ENCODE measurements at places on chromosomes 2 and 18. TPM values are rescaled to one million over a fixed set of nuclear protein-coding genes. Genes with fewer than 3 reads are reported as not detected.
A peak's percentile ranks its signal among the peaks of the same experiment; 100 is the strongest.

DNA sequence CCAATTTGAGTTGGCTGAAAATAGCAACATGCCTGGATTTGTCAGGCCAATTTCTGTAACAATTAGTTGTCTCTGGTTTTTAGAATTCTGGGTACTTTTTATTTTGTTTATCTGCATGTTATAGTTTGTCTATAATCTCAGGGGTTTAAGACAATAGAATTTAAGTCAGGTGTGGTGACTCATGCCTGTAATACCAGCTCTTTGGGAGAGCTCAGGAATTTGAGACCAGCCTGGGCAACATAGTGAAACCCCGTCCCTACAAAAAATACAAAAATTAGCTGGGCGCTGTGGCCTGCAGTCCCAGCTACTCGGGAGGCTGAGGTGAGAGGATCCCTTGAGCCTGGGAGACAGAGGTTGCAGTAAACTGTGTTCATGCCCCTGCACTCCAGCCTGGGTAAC lies 114.4 kb upstream of the GLS start:
- no peak for DNase-seq

GRCh38 chr18:45373286-45373880 lies 241.9 kb upstream of the SLC14A2 start:
- DNase-seq: no peak

GRCh38 chr2:29249666-29250253 lies 134.5 kb downstream of the CLIP4 start:
- DNase-seq: no peak

The REL gene
- 3.1 TPM for total RNA-seq

GRCh38 chr18:60809937-60810336 lies 437.4 kb upstream of the MC4R start:
- no peak for DNase-seq

DNA sequence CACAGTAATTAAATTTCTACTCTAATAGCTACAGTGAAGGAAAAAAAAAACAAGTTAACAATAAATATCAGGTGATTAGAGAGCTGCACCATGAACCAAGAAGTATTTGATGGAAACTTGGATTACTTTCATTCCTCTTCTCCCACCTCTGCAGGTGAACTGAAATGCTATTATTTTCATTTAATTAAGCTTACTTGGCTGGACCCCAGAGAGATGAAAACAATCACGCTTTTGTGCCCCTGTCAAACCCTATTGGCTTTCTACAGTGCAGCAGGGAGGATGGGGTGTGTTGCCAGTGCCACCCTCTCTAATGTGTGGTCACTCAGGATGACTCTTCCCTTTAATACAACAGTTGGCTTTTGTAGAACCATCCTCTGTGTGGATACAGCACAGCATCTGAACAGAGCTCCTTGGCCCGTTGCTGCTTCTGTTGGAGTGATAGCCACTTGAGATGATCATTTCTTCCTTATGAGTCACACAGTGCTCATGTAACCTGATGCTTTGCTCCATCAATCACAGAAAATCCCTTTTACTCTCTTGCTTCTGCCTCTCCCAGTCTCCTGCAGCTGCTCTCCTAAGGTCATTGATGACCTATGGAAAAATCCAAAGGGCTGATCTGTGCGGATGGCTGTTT lies 5.5 kb upstream of the ARL4C start:
- DNase-seq: peak; percentile 65

- no peak for DNase-seq
These were observed 55.8 kb downstream of the ID2 start for GRCh38 chr2:8737571-8738175.
